ENCODE measurements at places on chromosomes 7 and 10.

GRCh38 chr10:113441220-113441619, 111.6 kb upstream of the HABP2 start:
- peak; percentile 33 for DNase-seq

DNA sequence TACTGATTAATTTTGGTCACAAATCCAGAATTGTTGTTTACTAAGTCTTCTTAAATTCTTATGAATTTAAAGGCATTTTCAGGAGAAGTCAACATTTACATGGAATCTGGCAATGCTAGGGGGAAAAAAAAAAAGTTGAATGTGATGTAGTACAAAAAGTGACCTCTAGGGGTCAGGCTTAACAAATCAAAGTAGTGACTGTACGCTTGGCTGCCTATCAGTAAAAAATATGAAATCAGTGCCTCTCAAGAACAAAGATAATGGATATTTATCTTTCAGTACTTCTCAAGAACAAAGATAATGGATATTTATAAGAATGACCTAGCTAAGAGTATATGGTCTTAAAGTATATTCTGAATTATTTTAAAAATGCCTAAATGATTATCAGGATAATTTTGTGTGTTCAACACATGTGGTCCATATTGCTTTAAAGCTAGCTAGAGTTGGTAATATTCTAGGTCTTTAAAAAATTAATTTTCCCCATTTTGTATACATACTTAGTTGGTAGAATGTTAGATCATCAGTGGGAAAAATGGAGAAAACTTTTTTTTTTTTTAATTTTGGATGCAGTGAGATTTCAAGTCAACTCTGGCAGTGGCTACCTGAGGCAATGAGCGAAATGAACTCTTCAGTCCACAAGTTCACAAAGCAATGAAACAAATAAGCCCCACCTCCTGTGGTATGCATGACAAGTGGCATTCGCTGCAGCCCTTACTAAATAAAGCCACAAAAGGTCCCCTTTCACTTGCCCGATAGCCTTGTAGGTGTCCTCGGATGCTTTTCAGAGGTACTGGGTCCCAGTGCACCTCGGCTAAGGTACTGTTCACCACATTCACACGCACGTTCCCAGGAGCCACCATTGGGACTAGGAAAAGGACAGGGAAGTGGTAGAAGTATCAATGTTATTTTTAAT, 51.2 kb upstream of the LAMB4 start:
- peak; percentile 28 for DNase-seq

DNA sequence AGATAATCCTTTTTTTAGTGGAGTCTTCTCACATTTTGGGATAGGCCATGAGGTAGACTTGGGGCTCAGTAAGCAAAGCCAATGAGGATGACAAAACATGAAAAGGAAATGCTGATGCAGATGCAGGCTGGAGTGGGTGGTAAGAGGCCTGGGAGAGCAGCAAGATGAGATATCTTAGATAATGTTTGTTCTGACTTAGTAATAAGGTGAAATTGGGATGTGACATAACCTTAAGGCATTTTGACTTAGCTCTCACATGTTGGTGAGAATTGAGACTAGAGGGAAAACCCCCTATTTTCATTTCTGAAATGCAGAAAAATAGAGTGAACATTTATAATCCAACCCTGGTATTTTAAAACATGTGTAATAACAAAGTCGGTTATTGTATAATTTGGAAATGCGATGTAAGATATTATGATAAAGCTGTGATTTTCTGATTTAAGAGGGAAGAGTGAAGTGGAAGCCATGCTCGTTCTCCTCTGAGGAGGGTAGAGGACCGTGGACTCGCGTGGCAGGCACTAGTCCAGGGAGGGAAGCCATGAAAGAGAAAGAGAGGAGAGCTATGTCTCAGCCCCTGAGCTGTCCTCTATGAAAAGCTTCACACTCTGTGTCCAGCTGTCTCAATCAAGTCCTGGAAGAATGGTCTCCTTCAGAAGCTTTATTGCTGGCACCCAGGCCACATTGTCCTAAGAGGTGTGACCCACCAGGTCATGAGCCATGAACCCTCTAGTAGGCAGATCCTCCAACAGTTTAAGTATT, 57.3 kb downstream of the ST7 start:
- DNase-seq: no peak

- no peak for DNase-seq
Observed at GRCh38 chr10:121514141-121514865, 83.9 kb downstream of the FGFR2 start.

GRCh38 chr10:47045331-47045861, 134.2 kb downstream of the PTPN20 start:
- no peak for DNase-seq

DNA sequence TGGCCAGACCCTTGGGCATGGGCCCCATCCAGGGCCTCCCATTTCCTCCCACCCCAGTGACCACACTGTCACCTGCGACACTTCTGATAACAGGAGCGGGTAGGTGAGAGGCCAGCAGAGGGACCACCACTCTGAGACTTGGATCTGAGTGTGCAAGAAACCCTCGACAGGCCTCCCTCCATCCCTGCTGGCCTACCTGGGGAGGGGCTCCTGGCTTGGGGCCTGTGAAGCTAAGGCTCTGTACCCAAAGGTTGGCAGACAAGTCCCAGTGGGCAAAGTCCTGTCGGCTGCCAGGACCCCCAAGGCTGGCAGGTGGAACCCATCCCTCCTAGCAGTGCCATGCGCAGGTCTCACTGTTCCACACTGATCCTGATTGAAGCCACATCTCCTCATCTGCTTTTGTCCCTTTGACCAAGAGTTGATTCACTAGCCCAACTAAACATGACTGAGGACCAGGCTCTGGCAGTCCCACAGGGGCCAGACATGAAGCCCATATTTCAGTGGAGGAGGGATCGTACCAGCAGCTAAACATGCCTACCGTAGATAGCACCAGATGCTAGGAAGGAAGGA, 1.2 kb upstream of the PGAM2 start:
- DNase-seq: no peak

- DNase-seq: no peak
Observed at GRCh38 chr10:6202098-6202683, 541 bp upstream of the PFKFB3 start.

- DNase-seq: no peak
Observed at GRCh38 chr7:24896031-24896501, 83.9 kb downstream of the OSBPL3 start.

GRCh38 chr7:155509359-155509724, 37.0 kb downstream of the CNPY1 start:
- no peak for DNase-seq

DNA sequence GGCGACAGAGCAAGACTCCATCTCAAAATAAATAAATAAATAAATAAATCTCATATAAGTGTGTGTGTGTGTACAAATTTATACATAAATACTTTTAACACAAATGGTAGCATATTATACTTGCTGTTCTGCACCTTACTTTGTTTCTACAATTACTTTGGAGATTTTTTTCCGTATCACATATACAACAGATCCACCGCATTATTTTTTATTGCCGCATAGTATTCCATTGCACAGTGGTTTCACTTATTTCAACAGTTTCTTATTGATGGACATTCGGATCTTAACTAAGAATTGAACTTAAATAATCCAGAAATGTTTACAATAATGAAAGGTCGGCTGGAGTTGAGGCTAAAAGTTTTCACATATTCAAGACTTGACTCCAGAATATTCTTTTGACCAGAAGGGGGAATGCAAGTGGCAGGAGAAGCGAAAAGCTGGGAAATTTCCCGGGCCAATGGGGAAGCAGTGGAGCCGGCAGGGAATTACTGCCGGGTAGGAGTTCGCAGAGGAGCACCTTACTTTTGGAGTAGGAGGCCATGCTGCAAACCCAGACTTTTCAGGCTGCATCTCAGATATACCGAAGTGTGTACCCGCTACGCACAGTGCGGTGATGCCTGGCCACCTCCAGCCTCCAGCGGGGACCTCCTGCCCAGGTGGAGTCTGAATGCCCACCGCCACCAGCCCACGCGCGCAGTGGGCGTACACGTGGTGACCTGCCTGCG, 415 bp upstream of the CNNM1 start:
- no peak for DNase-seq

DNA sequence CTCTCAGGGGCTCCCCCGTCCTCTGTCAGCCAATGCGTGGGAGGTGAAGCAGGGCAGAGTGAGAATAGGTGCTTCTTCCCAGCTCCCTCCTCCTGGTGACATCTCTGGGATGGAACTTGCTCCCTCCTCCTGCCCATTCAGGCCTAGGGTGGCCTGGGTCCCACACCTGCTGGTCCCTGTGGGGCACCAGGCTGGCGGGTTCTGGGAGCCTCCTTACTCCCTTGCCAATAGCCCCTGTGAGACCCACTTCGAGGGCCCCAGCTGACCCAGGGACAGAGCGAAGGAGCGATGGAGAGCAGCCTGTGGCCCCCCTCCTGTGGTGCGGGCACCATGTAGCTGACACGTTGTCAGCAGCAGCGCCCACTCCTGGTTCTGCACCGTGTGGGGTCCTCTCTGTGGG, 512.6 kb downstream of the GLRX3 start:
- DNase-seq: no peak

DNA sequence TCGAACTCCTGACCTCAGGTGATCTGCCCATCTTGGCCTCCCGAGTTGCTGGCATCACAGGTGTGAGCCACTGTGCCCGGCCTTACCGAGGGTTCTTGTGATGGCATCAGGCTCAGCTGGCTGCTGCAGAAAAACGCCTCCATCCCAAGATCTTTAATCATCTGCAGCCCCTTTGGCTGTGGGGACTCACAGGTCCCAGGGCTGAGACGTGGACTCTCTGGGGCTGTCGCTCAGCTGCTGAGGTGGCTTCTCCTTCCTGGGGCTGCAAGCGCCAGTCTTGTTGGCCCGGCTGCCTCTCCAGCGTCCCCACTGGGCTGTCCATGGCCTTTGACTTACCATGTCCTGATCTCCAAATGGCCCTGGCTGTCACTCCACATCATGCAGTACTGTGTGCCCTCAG, 20.0 kb downstream of the AMZ1 start:
- DNase-seq: no peak

DNA sequence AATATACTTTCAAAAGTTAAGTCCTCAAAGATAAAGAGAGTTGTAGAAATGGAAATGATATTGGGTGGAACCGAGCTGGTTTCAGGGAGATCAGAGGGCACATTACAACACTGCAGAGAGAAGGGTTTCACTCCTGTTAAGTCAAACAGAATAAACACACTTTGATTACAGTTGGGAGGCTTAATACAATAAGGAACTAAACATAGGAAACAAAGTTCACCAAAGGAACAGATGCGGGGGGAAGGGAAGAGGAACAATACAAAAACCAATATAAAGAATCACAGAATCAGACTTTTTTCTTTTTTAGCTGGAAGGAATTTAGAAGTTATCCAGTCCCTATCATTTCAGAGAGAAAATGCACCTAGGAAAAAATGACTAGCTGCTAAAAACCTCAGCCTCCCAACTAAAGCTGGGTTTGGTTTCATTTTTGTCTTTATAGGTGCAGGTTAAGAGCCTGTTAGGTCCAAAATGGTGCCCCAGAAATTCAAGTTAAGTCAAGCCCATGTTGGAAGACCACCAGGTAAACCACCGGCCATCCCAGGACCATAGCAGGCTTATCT, 81.9 kb downstream of the DNMBP start:
- DNase-seq: no peak

- DNase-seq: no peak
Observed at GRCh38 chr10:27698961-27699360, 46.7 kb downstream of the MKX start.

DNA sequence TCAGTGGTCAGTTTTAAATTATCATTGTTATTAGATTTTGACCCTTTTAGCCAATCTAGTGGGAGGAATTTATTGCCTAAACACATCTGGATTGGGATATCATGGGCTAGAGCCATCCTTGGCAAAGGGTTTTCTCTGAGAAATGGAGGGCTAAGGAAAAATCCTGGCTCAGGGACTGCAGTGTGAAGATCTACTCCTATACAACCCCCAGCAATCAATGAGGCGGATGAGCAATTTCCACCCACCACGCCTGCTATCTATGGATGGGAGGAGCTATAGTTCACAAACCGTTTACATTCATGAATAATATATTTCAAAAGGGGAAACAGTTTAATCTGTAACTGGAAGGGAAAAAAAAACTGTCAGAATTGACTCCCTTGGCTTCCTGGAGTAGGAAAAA, 2.7 kb downstream of the CAV1 start:
- DNase-seq: no peak

- no peak for DNase-seq
Observed at GRCh38 chr10:79318369-79318768, 28.9 kb upstream of the PPIF start.

- peak; percentile 47 for DNase-seq
Observed at GRCh38 chr7:135877805-135878204, 99.4 kb downstream of the MTPN start.

DNA sequence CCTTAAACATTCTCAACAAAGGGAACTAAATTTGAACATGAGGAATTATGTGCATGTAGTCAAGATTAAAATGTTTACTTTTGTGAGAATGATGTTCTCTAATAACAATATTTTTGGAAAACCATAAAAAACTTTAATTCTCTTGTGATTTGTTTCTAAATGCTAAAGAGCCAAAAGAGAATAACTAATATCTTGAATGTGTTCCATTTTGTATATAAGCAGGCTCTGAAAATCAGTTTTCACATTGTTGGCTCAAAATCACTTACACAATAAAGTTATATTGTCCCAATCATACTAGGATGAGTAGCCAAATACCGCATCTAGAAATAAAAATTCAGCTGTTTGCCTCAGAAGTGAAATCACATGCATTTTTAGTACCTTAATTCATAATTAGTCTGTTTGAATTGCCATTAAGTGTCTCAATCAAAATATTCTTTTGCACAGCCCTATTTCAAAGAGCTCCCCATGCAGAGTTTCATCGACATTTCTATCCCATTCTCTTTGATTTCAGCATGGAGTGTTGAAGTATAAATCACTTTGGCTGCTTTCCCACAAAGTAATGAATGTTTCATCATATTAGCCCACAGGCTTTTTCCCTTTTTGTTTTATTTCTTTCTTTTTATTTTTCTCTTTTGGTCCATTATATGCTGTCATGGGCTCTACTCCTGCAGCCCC, 420.3 kb upstream of the POM121L12 start:
- no peak for DNase-seq

- DNase-seq: no peak
Observed at GRCh38 chr10:60209874-60210570, 179.7 kb downstream of the ANK3 start.

DNA sequence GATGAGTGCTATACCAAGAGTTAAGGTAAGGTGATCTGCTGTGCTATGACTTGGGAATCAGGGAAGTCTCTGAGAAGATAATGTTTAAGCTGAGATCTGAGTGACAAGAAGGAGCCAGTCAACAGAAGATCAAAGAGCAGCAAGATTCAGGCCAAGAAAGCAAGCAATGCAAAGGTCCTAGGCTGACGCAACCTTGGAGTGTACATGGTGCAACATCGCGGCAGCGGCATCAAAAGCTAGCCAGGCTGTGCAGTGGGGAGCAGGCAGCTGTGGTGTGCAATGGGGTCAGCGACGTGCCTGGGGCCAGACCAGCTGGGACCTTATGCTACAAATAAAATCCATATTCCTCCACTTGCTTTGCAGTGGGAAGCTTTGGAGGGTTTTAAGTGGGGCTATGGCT, 324.1 kb downstream of the LRMDA start:
- DNase-seq: no peak

GRCh38 chr7:158415316-158415715, 172.3 kb downstream of the PTPRN2 start:
- no peak for DNase-seq

DNA sequence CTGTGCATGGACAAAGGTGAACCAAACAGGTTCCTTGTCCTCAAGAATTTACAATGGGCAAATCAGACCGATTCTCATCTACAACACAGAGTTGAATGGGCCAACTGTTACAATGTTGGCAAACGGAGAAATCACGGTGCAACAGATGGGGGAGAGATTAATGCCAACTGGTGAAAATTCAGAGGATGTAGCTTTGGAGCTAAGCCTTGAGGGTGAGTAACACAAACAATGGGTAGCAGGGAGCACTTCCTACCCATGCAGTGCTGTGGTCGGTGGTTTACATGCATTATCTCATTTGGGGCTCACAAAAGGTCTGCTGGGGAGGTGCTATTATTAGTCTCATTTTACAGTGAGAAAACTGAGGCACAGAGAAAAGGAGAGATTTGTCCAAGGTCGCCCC, 902 bp upstream of the NFE2L3 start:
- no peak for DNase-seq

Data from GM04504 (cell line).